ENCODE measurements at places on chromosomes 2 and 18. TPM values are rescaled to one million over a fixed set of nuclear protein-coding genes. Genes with fewer than 3 reads are reported as not detected.

The KIF3C gene
- total RNA-seq = 2.0 TPM

DNA sequence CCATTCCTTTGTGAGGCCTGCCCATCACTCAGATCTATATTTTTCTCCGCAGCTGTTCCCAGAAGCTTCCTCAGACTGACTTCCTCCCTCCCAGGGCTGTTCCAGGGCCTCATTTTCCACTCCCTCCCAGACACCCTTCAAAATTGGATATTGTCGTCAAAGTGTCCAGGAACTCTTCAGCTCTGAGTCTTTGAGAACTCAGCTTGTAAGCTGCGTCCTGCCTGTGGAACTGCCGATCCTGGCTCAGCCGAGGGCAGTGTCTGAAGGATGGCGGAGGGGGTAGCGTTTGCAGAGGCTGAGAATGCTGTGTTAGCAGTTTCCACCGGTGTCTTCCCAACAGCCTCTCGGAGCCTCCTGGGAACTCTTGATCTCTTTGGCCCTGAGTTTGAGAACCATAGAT lies 27.1 kb downstream of the NCK2 start:
- no peak for DNase-seq

The PRPF40A gene
- 33.8 TPM for total RNA-seq

The KLHL41 gene
- 163 TPM for total RNA-seq

GRCh38 chr2:169623235-169623634 lies 39.1 kb downstream of the PPIG start:
- DNase-seq = no peak

DNA sequence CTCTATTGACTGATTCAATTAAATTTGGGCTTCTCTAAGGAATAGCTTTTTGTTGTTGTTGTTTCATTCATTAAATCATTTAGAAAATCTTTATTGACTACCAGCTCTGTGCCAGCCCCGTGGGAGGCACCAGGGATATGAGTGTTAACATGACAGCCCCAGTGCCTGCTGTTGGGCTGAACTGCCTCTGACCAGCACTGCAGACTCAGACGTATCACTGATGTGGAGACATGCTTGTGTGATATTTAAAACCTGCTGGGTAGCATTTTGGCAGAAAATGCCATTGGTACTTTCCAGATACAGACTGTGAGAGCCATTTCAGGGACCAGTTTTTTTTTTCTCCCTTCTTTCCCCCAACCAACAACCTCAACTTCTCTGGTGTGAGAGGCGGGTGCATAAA lies 38.6 kb upstream of the KCNF1 start:
- no peak for DNase-seq

The CPLX4 gene
- total RNA-seq = not detected

The SAG gene
- total RNA-seq = not detected

GRCh38 chr2:121640380-121641316 lies 8.6 kb downstream of the CLASP1 start:
- DNase-seq = no peak

The CAPN13 gene
- not detected for total RNA-seq

The ANKRD30B gene
- total RNA-seq = not detected

GRCh38 chr2:42267530-42267929 lies 93.5 kb downstream of the COX7A2L start:
- DNase-seq = no peak

Measured in left ventricle myocardium inferior (tissue), 1 donor.